ENCODE measurements at places on chromosomes 11 and 22.

DNA sequence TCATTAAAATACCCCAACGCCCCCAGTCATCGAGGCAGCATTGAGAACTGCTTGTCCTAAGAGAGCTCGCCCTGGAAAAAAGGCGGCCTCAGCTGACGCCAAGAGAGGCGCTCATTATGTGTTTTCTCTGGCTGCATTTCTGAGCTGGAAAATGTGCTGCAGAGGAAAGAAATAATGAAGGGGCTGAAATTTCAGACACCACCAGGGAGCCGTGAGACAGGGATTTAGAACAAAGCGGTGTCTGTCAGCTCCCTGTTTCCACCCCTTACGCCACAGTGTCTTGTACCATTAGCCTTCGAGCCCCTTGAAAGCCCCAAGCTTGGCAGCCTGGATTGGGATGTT, 14.4 kb downstream of the USH1C start:
- peak; percentile 65 for DNase-seq

- DNase-seq = no peak
Observed at GRCh38 chr11:58691675-58692074, 40.1 kb downstream of the GLYAT start.

- DNase-seq = no peak
Observed at GRCh38 chr22:19604711-19605268, 80.6 kb upstream of the CLDN5 start.

DNA sequence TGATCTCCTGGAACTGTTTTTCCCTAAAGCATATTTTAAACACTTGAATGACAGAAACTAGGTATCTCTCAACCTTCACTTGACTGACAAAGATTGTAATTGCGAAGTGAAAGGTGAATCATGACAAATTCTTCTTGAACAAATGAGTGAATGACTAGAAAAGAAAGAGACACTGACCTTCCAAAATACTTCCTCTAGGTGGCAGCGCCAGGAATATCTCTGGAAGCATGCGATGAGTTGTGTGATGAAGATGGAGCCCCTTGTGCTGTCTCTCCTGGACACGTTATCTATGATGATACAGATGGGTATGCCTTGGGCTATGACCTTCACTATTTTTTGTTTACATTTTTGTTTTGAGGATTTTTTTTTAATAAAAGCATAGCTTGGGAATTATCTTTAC, 7.0 kb upstream of the CASP12 start:
- no peak for DNase-seq

DNA sequence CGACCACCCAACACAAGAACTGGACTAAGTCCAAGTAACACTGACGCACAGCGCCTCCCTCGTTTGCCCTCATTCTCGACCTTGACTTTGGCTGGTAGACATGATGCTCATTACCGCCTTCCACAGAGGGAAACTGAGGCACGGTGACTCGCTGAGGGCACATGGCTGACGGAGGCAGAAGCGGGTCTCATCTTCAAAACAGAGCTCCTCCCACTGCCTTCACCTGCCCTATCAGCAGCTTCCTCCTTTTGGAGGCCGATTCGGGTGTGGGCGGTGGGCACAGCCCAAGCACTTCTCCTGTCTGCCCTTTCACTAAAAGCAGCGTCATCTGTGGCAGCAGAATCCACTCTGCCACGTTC, 2.0 kb upstream of the KMT5B start:
- no peak for DNase-seq

GRCh38 chr11:134888821-134889220, 476.8 kb upstream of the B3GAT1 start:
- DNase-seq = no peak

DNA sequence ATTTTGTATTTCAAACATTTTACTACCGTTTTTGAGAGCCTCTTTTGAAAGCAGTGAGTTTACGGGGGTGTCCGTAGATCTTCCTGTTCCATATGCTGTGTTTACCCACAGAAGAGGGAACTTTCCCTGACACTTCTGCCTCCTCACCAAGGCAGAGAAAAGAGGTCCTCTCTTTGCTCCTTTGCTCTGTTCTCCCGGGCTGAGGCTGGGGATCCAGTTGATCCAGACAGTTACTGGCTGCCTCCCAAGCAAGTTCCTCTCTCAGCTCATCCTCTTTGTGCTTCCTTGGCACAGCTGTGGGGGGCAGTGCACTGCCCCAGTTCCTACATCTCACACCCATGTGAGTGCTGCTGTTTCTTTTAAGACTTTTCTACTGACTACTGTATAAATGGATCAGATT, 813.7 kb downstream of the NTM start:
- DNase-seq = no peak

GRCh38 chr11:26599425-26599824, 27.4 kb upstream of the MUC15 start:
- no peak for DNase-seq

- no peak for DNase-seq
Observed at GRCh38 chr11:71538666-71538990, 803 bp downstream of the KRTAP5-8 start.

DNA sequence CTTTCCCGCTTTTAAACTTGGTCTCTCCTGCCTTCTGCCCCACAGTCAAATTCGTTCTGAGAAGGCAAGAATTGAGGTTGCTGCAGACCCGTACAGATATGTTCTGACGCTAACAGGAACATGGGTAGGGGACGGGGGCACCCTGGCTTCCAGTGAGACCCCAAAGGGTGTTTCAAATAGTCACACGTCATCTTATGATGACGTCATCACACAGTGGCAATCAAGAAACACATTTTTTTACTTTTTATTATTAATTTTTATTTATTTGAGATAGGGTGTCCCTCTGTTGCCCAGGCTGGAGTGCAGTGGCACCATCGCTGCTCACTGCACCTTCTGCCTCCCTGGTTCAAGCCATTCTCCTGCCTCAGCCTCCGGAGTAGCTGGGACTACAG, 22.9 kb upstream of the TESMIN start:
- no peak for DNase-seq

DNA sequence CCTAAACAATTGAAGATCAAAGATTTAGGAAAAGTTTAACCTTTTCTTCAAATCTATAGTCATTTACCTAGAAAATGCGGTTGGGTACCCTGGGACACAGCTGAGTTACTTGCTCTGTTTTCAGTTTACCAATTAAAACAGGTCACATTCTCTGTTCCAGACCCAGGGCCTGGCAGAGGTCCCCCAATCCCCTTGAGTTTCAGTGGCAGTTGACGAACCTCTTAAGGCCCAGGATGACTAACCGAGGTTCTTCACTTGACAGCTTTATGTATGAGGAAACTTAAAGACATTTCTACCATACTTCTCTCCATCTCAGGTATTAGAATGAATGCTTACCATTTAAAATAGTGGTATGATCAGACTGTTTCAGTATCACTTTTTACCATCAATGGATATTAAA, 16.3 kb downstream of the LDHAL6A start:
- no peak for DNase-seq

DNA sequence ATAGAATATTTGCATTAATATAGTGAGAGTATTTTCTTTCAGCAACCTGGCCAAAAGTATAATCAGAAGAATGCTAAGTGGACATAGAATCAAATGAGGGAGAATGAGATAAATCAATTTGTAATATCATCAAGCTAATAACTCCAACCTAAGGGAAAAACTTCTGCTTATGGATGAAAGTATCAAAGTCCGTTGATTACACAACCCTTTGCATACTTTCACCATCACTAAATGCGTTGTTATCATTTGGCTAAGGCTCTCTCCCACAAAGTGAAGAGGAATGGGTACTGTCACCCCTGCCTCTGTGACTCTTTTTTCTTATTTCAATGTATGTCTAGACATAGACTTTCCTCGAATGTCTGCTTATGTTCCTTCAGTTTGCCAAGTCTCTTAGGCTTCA, 16.4 kb upstream of the CASP4 start:
- no peak for DNase-seq

DNA sequence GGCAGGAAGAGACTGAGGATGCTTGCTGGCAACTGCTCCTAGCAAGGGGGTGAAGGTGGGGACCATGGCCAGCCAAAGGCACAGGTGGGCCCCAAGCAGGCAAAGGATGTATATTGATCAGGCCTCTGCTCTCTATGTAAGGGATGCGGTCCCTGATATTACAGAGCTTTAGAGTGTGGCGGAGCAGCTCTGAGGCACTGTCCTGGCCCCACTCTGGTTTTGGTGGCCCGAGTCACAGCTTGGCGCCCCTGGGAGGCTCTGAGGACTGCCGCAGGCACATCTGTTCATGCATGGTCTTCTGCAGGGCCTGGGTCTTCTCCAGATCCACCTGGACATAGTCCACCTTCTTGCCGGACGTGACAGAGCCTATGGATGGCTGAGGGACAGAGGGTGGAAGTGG, 45.5 kb downstream of the GAB4 start:
- no peak for DNase-seq

DNA sequence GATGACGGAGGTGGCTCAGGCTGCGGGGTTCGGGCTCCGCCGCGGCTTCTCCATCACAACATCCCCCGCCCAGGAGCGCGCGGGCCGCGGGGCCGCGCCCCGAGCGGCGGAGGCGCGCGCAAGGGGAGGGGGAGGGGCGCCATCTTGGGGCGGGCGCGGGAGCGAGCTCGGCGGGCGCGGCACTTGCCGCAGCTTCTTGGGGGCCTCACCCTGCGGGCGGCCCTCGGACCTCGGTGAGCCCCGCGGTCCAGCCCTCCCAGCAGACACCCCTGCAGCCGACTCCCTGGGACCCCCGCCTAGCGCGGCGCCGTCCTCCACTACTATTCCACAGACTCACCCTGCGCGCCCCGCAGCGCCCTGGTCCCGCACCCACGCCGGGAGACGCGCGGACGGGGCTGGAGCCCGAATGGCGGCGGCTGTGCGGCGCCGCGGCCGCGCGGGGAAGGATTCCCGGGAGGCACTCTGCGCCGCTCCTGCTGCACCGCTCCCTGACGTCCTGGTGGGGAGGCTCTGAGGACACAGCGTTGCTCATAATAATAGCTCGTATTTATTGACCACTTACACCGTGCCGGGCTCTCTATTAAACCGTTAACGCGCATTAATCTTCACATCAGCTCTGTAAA, at the start of gene APBB1:
Gene APBB1 (minus strand): TSS at position 86 of the 623 bp plus-strand sequence. CDS start 7,747 bp downstream, outside the sequence.
- peak; percentile 85 for DNase-seq

- DNase-seq = no peak
Observed at GRCh38 chr11:3344327-3345174, 34.4 kb downstream of the ZNF195 start.

DNA sequence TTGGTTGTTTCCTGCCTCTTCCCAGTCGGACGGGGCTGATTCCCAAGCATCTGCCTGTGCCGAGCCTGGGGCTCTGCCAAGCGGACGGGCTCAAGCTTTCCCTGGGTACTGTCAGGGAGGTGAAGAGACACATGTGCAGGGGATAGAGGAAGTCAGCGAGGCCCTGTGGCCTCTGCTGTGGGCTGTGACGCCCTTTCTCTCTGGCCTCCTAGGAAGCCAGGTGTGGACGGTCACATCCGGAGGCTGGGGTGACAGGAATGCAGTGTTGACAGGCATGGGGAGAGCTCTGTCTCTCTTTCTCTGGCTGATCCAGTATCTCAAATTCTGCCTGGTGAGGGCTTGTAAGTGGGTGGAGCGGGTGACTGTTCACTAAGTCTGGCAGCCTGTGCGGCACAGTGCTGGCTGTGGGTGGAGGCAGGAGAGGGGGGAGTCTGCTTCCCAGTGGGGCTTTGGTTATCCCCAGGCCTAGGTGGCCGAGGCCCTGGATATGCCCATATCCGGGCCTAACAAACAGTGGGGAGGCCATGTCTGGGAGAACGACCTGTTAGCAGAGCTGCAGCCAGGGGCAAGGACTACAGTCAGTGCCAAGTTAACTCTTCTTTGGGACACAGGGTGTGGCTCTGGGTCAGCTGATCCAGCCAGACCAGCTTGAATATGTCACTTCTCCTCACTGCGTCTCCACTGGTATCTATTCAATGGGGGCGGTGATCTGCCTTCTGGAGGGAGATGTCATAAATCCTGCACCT, 1.9 kb downstream of the KCTD17 start:
- no peak for DNase-seq

Data from midbrain (tissue), 1 donor.